Activated B cell treated with CpG ODN at 0.5 μM for 24 hours (primary cell): ENCODE measurements at places on chromosomes 3 and 15. TPM values are rescaled to one million over a fixed set of nuclear protein-coding genes. Genes with fewer than 3 reads are reported as not detected.
A peak's percentile ranks its signal among the peaks of the same experiment; 100 is the strongest.

Gene TMEM108
- not detected in 2 replicates for total RNA-seq

Gene TMEM266
- total RNA-seq, result 0.16 TPM in 1 of 2 replicates, not detected in the other

Gene ZCWPW2
- total RNA-seq, result not detected in 2 replicates

DNA sequence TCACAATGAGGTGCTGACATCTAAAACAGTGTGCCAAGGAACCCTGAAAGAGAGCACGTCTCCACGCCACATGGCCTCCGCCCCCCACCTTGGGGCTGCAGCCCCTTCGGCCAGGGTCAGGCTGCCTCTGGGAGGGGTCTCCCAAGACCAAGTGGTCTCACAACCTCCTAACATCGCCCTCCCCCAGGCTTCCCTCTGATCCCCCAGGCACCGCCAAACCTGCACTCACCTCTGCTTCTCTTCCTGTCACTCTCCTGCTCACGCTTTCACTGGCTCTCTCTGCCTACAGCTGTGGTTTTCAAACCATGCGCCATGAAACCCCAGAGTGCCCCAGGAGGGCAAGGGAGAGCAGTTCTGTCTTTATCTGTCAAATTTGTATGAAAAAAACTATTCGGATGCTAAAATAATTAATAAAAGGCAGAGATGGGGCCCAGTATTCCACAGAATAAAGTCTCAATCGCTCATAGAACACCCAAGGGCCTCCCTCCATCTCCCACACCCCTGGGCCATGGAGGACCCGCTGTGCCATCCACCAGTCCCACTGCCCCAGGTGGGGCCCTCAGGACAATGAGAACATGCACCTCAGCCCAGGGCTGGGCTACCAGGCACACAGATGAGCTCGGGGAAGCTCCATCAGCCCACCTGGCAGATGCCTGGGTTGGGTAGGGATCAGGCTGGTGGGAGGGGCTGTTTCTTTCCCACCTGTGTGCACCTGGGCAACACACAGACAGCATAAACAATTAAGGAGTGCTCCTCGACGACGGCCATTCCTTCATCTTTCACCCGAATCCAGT, 21.5 kb downstream of the CYFIP1 start:
- no peak overlapping the region for H3K27ac ChIP-seq
- no peak overlapping the region for H3K4me3 ChIP-seq
- no peak for DNase-seq
- H3K36me3 ChIP-seq, result no peaks in the 10 kb centered on the region
- peaks cover 2% of the 10 kb centered on the region for H3K27me3 ChIP-seq
- peaks cover 16% of the 10 kb centered on the region for H3K4me1 ChIP-seq

DNA sequence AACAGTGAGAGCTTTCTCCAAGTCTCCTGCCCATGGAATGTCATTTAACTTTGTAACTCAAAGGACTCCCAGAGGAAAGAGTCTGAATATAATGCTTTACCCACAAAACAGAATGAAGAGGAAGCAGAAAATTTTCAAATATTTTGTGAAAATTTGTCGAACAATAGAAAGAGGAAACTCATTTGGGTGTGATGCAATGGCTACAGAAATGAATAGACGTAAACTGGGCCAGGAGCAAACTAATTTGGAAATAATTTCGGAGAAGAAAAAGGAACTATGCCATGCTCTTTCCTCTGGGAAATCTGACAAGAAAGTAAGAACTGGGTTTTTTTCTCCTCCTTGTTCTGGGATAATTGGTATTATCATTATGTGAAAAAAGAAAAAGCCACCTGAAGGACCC, 11.2 kb upstream of the SUMF1 start:
- no peak for DNase-seq
- H3K36me3 ChIP-seq, result no peaks in the 10 kb centered on the region
- H3K4me3 ChIP-seq, result no peak overlapping the region
- no peaks in the 10 kb centered on the region for H3K27me3 ChIP-seq
- H3K27ac ChIP-seq, result no peak overlapping the region
- H3K4me1 ChIP-seq, result peaks cover 14% of the 10 kb centered on the region

DNA sequence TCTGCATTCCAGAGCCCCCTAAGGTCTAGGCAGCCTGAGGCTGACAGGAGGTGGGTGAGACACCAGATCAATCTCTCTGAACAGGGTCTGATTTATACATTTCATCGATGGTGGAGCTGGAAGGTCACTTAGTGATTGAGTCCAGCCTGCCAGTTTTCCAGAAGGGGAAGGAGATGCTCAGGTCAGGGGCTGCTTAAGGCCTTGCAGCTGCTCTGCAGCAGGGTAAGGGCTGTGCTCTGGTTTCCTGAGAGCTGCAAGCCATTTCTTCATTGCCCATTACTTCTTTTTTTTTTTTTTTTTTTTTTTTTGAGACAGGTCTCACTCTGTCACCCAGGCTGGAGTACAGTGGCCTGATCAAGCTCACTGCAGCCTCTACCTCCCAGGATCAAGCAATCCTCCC, 10.7 kb downstream of the TADA3 start:
- H3K4me1 ChIP-seq, result peaks cover 56% of the 10 kb centered on the region
- peak overlapping the region; percentile 83 for H3K27ac ChIP-seq
- H3K27me3 ChIP-seq, result no peaks in the 10 kb centered on the region

DNA sequence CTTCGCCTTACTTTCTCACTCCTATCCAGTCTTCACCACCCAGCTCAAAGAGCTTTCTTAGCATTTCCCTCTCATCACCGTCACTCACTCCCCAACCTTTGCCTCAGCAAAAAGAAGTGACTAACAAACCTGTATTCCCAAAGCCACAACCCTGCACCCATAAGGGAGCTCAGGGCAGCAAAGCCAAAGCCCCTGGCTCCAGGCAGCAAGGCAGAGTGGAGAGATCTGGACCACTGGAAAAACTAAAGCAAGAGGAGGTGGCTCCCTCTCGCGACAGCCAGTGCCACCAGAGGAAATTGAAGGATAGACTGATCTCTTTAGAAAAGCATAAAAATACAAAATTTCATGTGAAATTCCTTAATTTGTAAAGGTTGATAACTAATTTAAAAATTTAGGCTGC, 25.1 kb upstream of the CDCP1 start:
- H3K27me3 ChIP-seq, result peaks cover 15% of the 10 kb centered on the region
- H3K27ac ChIP-seq, result no peak overlapping the region
- DNase-seq, result no peak
- no peaks in the 10 kb centered on the region for H3K36me3 ChIP-seq
- peaks cover 8% of the 10 kb centered on the region for H3K4me1 ChIP-seq

GRCh38 chr3:148366743-148367410, 330.8 kb upstream of the AGTR1 start:
- no peak for DNase-seq
- H3K27ac ChIP-seq, result no peak overlapping the region
- H3K36me3 ChIP-seq, result no peaks in the 10 kb centered on the region
- no peaks in the 10 kb centered on the region for H3K27me3 ChIP-seq
- H3K4me3 ChIP-seq, result no peak overlapping the region

GRCh38 chr3:29416514-29416913, 135.6 kb downstream of the RBMS3 start:
- H3K27me3 ChIP-seq, result no peaks in the 10 kb centered on the region
- peaks cover 6% of the 10 kb centered on the region for H3K4me1 ChIP-seq
- no peaks in the 10 kb centered on the region for H3K36me3 ChIP-seq
- H3K4me3 ChIP-seq, result no peak overlapping the region
- no peak for DNase-seq

GRCh38 chr3:183375337-183375736, 53.1 kb downstream of the MCF2L2 start:
- H3K27ac ChIP-seq, result no peak overlapping the region
- DNase-seq, result no peak
- H3K27me3 ChIP-seq, result peaks cover 30% of the 10 kb centered on the region
- no peaks in the 10 kb centered on the region for H3K36me3 ChIP-seq
